Right atrium auricular region (tissue), 2 donors: ENCODE measurements at places on chromosomes 6 and 20. TPM values are rescaled to one million over a fixed set of nuclear protein-coding genes. Genes with fewer than 3 reads are reported as not detected.
A peak's percentile ranks its signal among the peaks of the same experiment; 100 is the strongest.

DNA sequence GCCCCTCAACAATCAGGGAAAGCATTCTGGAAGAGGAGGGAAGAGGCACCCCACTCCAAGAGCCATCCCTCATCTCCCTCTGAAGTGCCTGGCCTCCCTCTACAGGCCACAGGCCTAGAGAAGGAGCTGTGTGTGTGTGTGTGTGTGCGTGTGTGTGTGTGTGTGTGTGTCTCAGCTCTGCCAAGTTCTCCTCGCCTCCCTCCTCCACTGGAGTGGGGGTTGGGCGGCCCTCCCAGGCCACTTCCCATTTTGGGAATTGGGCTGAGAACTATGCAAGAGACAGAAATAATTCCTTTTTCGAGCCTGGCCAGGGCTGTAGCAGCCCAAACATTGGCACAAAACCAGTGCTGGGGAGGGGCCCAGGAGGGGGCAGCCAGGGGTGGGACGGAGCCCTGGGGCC lies 35.7 kb downstream of the KCNB1 start:
- H3K4me3 ChIP-seq, result no peak overlapping the region
- H3K27ac ChIP-seq, result peak overlapping the region; percentile 56
- H3K27me3 ChIP-seq, result no peaks in the 10 kb centered on the region
- peak; percentile 77 for DNase-seq

DNA sequence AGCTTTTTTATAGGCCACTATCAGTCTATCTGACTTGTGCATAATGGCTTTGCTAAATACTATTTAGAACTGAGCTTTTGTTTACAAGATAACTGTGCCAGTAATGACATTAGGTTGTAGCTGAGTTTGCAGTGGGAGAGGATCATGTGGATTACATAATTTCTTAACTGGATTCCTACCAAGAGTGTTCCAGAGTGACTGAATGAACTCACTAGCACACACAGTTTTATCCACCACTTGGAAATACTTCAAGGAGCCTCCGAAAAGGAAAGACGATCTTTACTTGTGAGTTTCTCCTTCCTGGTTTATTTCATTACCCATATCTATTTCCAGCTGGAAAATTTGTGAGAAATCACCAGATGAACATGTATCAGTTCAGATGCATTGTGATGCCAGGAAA lies 10.9 kb upstream of the SYNE1 start:
- no peak for DNase-seq
- no peaks in the 10 kb centered on the region for H3K4me1 ChIP-seq
- no peak overlapping the region for H3K27ac ChIP-seq

GRCh38 chr6:20271818-20272217 lies 59.5 kb upstream of the MBOAT1 start:
- H3K4me3 ChIP-seq, result no peak overlapping the region
- DNase-seq, result no peak
- no peaks in the 10 kb centered on the region for H3K27me3 ChIP-seq
- no peaks in the 10 kb centered on the region for H3K4me1 ChIP-seq

- H3K4me3 ChIP-seq, result no peak overlapping the region
- H3K27ac ChIP-seq, result peak overlapping the region; percentile 87
- H3K36me3 ChIP-seq, result no peaks in the 10 kb centered on the region
- peak; percentile 87 for DNase-seq
- peaks cover 54% of the 10 kb centered on the region for H3K4me1 ChIP-seq
- H3K27me3 ChIP-seq, result no peaks in the 10 kb centered on the region
Observed at GRCh38 chr6:166556863-166557322, 29.6 kb downstream of the RAMACL start.

DNA sequence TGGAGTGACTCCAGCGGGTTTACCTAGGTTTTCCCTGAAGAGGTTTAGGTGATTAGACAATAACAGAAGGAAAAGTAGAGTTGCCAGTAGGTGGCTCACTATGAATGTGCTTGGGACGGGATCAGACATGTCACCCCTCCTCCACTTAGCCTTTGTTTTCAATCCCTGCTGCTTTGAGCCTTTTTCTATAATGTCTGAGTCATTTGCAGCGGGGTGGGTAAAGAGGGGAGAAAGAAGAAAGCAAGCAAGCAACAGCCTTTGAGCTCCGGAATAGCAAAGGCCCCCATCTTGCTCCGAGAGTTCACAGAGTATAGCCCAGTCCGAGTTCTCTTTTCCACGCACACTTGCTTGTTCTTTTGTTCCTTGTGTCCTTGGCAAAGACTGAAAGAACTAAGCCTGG lies 129.1 kb downstream of the PACRG start:
- H3K36me3 ChIP-seq, result no peaks in the 10 kb centered on the region
- H3K4me3 ChIP-seq, result peak overlapping the region; percentile 31
- DNase-seq, result no peak
- peaks cover 4% of the 10 kb centered on the region for H3K4me1 ChIP-seq

DNA sequence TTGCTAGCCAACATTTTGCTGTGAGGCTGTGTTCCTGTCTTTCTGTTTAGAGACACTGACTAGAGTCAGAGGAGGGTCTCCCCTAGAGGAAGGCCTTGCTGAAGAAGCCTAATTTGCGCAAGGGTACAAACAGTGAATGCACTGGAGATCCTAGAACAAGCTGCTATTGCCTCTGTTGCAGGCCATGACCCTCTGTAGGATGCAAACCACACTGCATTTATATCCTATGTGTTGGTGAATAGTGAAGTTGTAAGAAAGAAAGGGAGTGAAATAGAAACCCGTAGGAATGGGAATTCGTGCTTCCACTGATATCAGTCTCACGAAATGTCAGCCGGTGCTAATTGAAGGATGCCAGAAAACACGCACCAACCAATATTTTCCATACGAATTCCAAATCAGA lies 88.2 kb downstream of the GJA1 start:
- H3K4me3 ChIP-seq, result no peak overlapping the region
- no peak for DNase-seq
- H3K4me1 ChIP-seq, result no peaks in the 10 kb centered on the region

DLK2 gene
- total RNA-seq, result not detected

CST2 gene
- total RNA-seq, result not detected
